ENCODE measurements at places on chromosomes 6 and 20.

DNA sequence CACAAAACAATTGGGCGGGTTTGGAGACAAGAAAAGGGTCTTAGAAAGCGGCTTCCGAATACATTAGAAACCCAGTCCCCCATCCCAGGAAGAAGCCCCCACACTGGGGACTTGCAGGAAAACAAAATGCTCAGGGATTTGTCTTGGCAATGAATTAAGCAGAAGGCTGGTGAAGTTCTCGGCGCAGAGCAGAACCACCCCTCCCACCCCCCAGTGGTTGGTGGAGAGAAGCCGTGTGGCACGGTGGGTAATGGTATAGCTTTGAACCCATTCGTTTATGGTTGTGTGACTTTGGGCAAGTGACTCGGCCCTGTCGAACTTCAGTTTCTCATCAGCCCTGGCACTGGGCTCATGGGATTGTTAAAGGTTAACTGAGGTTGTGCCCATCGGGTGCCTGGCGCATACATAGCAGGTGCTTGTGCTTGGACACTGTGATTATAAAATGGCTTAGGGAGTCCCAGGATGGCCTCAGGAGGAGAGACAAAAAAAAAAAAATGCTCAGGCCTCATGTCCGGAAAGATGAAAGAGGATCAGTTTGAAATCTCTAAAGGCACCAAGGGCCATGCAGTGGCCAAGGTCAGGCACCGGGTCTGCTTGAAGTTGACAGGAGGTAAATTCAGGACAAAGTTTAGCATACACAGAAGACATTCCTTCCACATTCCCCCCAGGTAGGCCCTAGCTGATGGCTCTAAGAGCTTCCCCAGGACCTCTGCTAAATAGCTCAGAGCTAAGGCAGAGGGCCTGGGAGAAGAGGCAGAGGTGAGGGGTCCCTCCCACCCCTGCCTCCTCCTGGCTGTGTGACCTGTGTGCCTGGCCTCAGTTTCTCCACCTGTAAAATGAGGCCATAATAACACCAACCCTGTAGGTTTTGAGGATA lies 120.1 kb upstream of the PTPN1 start:
- no peak for DNase-seq

- no peak for DNase-seq
Observed at GRCh38 chr6:3471711-3472110, 14.9 kb upstream of the SLC22A23 start.

GRCh38 chr20:20955892-20956291 lies 150.3 kb downstream of the LINC00237 start:
- no peak for DNase-seq

GRCh38 chr6:7910298-7910653 lies 312 bp downstream of the TXNDC5 start:
- DNase-seq, result no peak

GRCh38 chr20:25408170-25408547 lies 686 bp downstream of the GINS1 start:
- no peak for DNase-seq

DNA sequence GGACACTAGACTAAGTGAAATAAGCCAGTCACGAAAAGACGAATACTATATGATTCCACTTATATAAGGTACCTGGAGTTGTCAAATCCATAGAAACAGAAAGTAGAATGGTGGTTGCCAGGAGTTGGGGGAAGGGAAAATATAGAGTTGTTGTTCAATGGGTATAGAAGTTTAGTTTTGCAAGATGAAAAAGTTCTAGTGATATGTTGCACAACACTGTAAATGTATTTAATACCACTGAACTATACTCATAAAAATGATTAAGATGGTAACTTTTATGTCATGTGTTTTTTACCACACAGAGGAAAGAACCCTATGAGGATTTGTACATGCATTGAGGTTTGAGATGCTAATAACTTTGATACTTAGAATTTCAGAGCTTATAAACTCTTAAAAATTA lies 46.0 kb upstream of the TRAM2 start:
- DNase-seq, result no peak
